HEK293T (cell line): ENCODE measurements at places on chromosomes 16 and 17.

- DNase-seq, result no peak
Observed at GRCh38 chr16:87338155-87338765, 21.1 kb upstream of the C16orf95 start.

GRCh38 chr17:77396610-77397009, 255.8 kb downstream of the SEC14L1 start:
- no peak for DNase-seq

DNA sequence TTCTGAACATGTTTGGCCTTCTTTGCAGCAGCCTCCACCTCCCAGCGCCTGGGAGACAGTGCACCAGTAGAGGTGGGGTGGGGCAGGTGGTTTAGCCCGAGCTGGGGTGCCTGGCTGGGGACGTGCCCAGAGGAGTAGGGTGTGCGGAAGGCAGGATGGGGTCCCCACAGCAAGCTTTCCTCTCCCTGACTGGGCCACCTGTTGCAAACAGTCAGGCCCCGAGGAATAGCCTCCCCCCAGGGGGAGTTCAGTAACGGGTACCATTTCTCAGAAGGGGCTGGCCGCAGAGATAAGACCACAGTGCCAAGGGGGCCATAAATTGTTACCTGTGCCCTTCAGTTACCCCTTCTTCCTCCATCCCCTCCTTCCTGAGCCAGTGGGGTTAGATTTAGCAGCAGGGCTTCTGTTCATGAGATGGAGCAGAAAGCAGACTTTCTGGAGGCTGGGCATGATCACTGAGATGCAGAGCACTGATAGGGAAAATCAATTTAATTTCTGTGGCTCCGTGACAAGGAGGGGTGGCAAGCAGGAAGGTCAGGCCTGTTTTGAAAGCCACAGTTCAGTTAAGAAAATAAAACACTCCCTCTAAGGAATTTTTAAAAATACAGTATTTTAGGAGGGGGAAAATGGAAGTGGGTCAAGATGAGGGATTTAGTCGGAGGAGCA, 181.9 kb downstream of the MSI2 start:
- no peak for DNase-seq

DNA sequence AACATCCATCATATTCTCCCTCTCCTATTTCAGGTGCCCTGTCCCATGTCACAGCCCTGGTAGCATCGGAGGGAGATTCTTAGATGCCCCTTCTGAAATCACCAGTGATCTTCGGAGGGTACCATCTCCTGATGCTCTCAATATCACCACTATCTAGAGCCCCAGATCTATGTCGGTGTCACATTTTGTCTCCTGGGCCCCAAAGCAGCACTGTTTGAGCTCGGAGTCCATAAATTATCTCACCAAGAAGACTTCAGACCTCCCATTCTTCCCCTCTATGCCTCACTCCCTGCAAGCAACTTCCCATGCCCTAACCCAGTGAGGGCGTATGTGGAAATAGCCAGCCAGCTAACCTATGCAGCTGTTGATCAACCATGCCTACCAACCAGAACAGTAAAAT, 51.5 kb upstream of the NLK start:
- no peak for DNase-seq

- DNase-seq, result no peak
Observed at GRCh38 chr17:14919631-14920213, 345.4 kb downstream of the PMP22 start.

GRCh38 chr17:43832168-43832975, 574 bp downstream of the MPP3 start:
- peak; percentile 65 for DNase-seq

- DNase-seq, result peak; percentile 50
Observed at GRCh38 chr17:65027305-65027704, 29.2 kb downstream of the GNA13 start.

GRCh38 chr17:77148077-77148939, 7.5 kb downstream of the SEC14L1 start:
- no peak for DNase-seq

GRCh38 chr17:27522028-27522635, 65.9 kb downstream of the KSR1 start:
- DNase-seq, result no peak

DNA sequence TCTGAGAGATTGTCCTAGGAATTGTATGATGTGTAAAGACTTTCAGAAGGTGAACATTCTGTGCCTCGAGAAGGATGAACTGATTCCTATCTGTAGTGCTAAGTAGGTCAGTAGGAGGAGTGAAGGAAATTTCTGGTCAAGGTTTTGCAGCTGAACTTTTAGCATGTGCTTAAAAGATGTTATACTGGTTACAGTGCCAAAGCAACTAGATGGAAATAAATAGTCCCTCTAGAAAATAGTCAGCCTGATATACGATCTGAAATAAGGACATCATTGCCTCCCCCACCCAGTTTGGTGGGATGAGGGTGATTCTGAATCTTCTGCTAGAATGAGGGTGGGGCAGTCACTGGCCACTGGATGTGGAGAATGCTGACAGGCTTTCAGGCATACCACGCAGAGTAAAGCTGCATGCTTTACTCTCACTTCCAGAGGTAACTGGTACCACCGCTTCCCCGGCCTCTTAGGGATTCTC, 57.2 kb upstream of the VPS4A start:
- no peak for DNase-seq

DNA sequence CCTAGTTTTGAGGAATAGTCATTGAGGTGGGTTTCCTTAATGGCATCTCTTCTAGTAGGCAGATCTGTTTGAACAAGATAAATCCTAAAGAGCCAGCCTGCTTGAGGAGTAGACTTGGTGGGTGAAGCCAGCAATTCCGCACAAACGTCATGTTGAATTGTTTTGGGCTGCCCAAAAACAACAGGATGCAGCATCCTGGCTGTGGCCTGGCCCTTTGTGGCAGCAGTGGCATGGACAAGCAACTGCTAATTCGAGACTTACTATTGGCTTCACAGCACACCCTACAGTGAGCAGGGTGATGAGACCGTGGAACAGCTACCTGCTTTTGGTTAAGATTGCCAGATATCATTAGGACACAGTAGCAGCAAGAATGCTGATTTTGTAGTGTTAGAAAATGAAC, 9.3 kb upstream of the VPS4A start:
- no peak for DNase-seq

- DNase-seq, result no peak
Observed at GRCh38 chr17:7893187-7893880, 4.7 kb downstream of the CHD3 start.

- DNase-seq, result no peak
Observed at GRCh38 chr16:11410376-11411058, 65.3 kb downstream of the RMI2 start.

DNA sequence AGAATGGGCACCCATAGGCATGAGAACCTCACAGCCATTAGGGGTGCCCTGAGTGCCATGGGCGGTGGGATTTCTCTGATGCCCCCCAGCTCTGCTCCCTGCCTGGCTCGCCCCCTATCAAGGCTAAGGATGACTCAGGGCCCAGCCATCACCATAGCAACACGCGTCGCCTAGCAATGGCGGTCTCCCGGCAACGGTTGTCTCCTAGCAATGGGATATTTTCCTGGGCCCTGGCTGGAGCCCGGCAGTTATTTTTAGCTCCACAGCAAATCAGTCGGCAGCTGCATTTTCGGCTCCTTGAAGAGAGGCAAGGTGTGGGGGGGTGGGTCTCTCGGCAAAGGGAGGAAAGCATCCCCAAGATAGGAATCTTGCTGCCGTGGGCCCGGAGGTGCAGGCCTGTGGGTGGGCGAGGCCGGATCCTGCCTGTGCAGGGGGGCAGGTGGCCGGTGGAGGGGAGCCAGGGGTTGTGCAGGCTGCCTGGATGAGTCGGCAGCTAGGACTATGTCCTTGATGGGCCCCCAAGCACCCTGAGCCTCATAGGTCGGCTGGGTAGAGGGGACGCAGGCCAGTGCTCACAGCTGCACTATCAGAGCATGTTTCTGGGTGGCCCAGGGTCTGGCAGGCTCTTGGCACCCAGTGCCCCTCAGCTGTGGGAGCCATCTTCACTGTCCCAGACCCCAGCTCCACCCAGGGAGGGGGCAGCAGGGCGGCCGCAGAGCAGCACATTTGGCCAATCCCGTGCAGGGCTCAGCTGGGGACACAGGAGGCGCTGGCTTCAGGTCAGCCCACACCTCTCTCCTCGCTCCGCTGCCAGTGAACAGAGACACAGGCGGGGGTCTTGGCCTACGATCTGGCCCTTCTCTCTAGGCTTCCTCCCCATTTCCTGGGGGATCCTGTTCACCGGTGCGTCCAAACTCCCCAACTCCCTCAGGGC, 4.2 kb upstream of the FBXL16 start:
- peak; percentile 69 for DNase-seq

- peak; percentile 79 for DNase-seq
Observed at GRCh38 chr17:1179818-1180742, at the start of gene ABR. TSS of gene ABR (minus strand) at chr17:1179981. CDS start at chr17:1179727, 254 bp downstream.
